ENCODE measurements at places on chromosomes 2 and 18.
A peak's percentile ranks its signal among the peaks of the same experiment; 100 is the strongest.

DNA sequence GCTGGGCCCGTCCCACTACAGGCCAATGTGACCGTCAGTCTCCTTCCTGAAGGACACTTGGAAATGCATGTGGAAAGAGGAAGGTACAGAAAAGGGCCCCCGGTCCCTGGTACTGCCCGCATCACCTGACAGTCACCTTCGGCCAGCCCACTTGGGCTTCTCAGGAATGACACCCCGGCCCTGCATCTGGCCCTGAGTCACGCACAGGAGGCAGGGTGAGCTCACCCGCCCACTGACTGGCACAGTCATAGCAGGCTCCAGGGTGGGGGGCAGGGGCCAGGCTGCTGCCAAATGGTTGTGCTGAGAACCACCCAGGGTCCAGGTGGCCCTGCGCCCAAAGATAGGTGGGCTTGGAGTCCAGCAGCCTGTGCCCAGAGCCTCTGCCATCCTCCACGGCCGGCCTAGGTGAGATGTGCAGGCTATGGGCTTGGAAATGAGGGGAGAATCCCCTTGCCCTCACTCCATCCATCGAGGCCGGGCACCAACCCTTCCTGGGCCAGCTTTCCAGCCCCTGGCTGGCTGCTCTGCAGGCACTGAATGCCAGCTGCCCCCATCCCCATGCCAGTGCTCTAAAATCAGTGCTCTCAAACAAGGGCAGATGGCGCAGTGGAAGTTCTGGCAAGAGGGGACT lies 14.1 kb downstream of the EMX1 start:
- no peak for DNase-seq

GRCh38 chr2:139885921-139886498 lies 1105.8 kb upstream of the NXPH2 start:
- no peak for DNase-seq

- DNase-seq: no peak
These were observed 101.4 kb downstream of the COLEC12 start for GRCh38 chr18:398935-399630.

- no peak for DNase-seq
These were observed 823.2 kb upstream of the ID2 start for GRCh38 chr2:7858624-7859023.

DNA sequence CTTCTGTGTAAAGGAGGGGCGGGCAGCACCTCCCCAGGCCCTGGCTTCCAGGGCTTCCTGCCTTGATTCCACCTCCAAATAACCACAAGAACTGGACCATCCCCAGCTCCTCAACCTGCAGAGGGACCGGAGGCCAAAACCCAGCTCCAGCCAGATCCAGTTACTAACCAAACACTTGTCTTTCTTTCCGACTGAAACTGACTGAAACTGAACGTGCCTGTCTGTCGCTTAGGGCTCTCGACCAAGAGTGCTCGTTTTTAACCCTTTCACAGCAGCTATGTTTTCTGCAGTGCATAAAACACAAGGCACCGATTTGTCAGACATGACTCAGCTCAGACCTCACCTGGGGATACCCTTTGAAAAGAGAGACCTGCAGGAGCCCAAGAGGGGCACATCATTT lies 249.9 kb upstream of the SIX2 start:
- DNase-seq: no peak

- DNase-seq: no peak
These were observed 1415.8 kb upstream of the CELF4 start for GRCh38 chr18:38981389-38981788.

- no peak for DNase-seq
These were observed 96.5 kb downstream of the CCDC93 start for GRCh38 chr2:117917223-117917917.

- DNase-seq: no peak
These were observed 130.2 kb upstream of the ID2 start for GRCh38 chr2:8551622-8552074.

GRCh38 chr2:84904717-84905174 lies 710 bp upstream of the TMSB10 start:
- peak; percentile 53 for DNase-seq

- DNase-seq: no peak
These were observed 3.4 kb downstream of the SGPP2 start for GRCh38 chr2:222427646-222428301.

GRCh38 chr2:176652300-176653182 lies 383.3 kb downstream of the MTX2 start:
- DNase-seq: peak; percentile 5

GRCh38 chr2:121282800-121283385 lies 2.1 kb downstream of the TFCP2L1 start:
- no peak for DNase-seq

GRCh38 chr2:99881901-99882591 lies 260.3 kb downstream of the AFF3 start:
- no peak for DNase-seq

DNA sequence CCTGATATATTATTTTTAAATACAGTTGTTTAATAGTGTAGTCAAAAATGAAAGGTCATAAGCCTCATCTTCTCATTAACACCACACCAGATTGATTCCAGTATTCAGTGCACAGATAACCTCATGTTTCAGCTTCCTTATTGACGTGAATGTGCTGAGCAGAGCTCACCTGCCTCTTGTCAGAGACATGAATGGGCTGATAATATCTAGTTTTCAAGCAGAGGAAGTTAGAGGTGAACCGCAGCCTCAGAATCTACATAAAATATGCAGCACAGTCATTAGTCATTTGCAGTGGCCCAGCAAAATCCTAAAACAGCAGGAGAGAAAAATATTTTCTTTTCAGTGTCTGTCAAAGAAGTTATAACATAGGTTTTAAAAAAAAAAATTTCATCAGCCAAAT lies 216.2 kb downstream of the GBX2 start:
- DNase-seq: no peak

DNA sequence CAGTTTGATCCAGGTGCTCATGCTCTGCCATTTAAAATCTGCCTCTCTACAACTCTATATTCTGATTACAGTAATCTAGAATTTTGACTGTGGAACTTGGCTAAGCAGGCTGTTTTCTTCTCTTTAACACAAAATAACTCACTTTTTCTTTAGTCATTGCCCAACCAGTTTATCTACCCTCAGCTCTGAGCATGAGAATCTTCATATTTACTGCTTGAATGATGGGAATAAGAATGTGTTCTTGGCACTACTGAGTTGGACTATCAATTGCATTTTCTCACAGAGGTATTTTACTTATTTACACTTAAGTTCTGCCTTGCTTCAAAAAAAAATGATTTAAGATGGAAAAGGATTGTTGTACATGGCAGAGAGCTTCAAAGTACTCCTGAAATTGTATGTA lies 301.1 kb downstream of the CCDC85A start:
- DNase-seq: no peak

All from CD4-positive, alpha-beta T cell treated with Interleukin-6 for 4 hours (primary cell).